Activated CD4-positive, alpha-beta T cell treated with anti-CD3 and anti-CD28 coated beads, Interleukin-2, amount 10 ng/mL, durations not matched to agents 7 days and 5 days (primary cell): ENCODE measurements at places on chromosomes 3 and 15. TPM values are rescaled to one million over a fixed set of nuclear protein-coding genes. Genes with fewer than 3 reads are reported as not detected.
A peak's percentile ranks its signal among the peaks of the same experiment; 100 is the strongest.

Gene UNC13C
- total RNA-seq, result not detected

Gene TMEM42
- 10.7 TPM for total RNA-seq

Gene OIP5
- 21.9 TPM for total RNA-seq

GRCh38 chr15:85710340-85710842, 84.3 kb downstream of the KLHL25 start:
- H3K27ac ChIP-seq, result no peak overlapping the region
- no peak overlapping the region for H3K4me3 ChIP-seq
- H3K27me3 ChIP-seq, result no peaks in the 10 kb centered on the region
- no peak for DNase-seq
- peaks cover 51% of the 10 kb centered on the region for H3K4me1 ChIP-seq
- H3K36me3 ChIP-seq, result peaks cover 66% of the 10 kb centered on the region

DNA sequence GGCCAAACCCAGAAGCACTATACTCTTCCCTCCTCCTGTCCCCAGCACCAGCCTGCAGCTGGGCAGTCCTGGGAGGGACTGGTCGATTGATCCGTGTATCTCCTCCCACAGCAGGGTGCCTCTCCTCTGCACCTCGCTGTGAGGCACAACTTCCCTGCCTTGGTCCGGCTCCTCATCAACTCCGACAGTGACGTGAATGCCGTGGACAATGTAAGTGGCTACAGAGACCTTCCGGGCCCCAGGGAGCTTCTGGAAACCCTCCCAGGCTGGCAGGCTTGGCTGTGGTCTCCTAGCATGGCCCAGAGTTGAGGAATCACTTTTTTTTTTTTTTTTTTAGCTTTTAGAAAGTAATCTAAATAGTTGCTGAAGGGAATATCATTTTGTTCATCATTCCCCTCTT, 30.7 kb downstream of the ANKDD1A start:
- no peak for DNase-seq
- no peak overlapping the region for H3K27ac ChIP-seq
- no peak overlapping the region for H3K4me3 ChIP-seq
- no peaks in the 10 kb centered on the region for H3K36me3 ChIP-seq
- H3K4me1 ChIP-seq, result peaks cover 5% of the 10 kb centered on the region

DNA sequence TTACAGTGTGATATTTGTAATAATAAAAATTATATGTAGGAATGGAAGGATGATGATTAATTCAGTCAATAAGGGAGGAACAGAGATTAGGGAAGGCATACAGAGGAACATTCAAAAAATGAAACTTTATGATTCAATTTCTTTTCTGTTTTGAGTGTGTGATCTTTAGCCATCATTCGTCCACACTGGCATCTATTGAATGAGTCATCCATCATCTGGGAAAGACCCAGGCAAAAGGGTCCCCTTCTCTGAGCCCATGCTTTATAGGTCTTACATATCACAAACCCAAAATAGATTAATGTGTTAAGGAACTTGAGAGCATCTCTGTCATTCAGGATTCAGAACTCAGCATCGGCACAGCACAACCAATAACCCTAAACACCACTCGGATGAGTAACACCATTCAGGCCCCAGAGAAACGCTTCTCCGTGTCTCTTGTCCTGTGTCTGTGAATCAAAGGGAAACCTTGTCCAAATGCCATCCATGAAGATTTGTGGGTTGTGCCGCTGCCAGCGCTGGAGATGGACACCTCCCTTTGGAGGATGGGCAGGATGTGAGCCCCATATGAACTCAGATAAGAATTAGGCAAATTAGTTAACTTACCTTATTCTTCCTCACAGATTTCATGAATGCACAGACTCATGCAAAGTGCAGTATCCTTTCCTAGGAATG, 21.7 kb upstream of the TPM1 start:
- H3K4me3 ChIP-seq, result no peak overlapping the region
- H3K36me3 ChIP-seq, result no peaks in the 10 kb centered on the region
- no peak for DNase-seq
- H3K27ac ChIP-seq, result no peak overlapping the region

- peak; percentile 24 for DNase-seq
- H3K4me1 ChIP-seq, result peaks cover 6% of the 10 kb centered on the region
- no peak overlapping the region for H3K27ac ChIP-seq
Measured at GRCh38 chr3:66372681-66373350, 128.0 kb downstream of the LRIG1 start.

- no peak overlapping the region for H3K4me3 ChIP-seq
- no peak overlapping the region for H3K27ac ChIP-seq
- DNase-seq, result no peak
- no peaks in the 10 kb centered on the region for H3K4me1 ChIP-seq
- peaks cover 4% of the 10 kb centered on the region for H3K27me3 ChIP-seq
- H3K36me3 ChIP-seq, result no peaks in the 10 kb centered on the region
Measured at GRCh38 chr15:70385711-70386110, 288.0 kb upstream of the TLE3 start.

DNA sequence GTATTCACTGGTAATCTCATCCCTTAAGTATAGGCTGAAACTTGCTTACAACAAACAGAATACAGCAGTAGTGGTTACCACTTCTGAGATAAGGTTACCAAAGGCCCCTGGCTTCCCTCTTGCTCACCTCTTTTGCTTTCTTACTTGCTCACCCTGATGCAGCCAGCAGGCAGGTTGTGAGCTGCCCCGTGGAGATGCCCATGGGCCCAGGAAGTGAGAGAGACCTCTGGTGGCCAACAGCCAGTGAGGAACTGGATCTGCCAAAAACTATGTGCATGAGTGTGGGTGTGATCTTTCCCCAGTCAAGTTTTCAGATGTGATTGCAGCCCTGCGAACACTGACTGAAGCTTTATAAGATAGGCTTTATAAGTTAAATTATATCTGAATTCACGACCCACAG, 48.7 kb downstream of the NMNAT3 start:
- no peaks in the 10 kb centered on the region for H3K4me1 ChIP-seq
- H3K27me3 ChIP-seq, result no peaks in the 10 kb centered on the region
- H3K36me3 ChIP-seq, result no peaks in the 10 kb centered on the region
- H3K27ac ChIP-seq, result no peak overlapping the region
- peak; percentile 30 for DNase-seq
- H3K4me3 ChIP-seq, result no peak overlapping the region

DNA sequence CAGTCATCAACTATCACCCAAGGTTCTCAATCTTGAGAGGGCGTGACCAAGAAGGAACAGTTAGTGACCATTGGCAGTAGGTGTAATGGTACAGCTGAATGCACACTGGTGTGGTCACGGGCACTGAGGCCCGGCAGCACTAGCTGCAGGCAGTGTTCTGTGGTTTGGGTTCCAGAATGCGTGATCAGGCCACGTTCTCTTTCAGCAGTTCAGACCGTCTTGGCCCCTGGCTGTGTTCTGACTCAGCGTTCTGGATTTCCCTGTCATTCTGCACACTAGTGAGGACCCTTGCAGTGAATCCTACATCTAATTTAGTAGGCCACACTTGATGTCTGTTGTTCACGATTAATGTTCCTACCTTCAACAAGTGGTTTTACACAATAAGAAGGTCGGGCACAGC, 220.5 kb upstream of the SLCO3A1 start:
- H3K27me3 ChIP-seq, result no peaks in the 10 kb centered on the region
- H3K4me1 ChIP-seq, result no peaks in the 10 kb centered on the region
- H3K27ac ChIP-seq, result no peak overlapping the region
- H3K36me3 ChIP-seq, result no peaks in the 10 kb centered on the region
- no peak overlapping the region for H3K4me3 ChIP-seq
